ENCODE measurements at places on chromosomes 7 and 10.

DNA sequence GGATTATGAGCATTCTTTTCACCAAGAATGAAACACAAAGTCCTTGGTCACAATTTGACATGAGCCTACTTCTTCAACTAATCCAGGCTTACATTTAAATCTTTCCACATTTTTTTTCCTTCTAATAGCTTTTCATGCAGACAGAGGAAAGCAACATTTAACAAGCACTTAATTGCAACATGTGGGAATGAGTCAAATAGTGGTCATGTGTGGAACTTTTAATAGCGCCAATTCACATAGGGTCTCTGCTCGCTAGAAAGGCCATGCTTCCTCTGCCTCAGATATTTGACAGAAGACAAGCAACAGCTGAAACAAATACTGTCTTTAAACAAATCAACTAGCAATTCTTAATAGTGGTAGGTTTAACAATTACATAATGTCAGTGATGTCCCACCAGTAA is 285.9 kb upstream of the ETV1 start:
- H3K4me1 ChIP-seq, result no peaks in the 10 kb centered on the region
- no peak for DNase-seq
- H3K27me3 ChIP-seq, result no peaks in the 10 kb centered on the region
- no peak overlapping the region for H3K27ac ChIP-seq

DNA sequence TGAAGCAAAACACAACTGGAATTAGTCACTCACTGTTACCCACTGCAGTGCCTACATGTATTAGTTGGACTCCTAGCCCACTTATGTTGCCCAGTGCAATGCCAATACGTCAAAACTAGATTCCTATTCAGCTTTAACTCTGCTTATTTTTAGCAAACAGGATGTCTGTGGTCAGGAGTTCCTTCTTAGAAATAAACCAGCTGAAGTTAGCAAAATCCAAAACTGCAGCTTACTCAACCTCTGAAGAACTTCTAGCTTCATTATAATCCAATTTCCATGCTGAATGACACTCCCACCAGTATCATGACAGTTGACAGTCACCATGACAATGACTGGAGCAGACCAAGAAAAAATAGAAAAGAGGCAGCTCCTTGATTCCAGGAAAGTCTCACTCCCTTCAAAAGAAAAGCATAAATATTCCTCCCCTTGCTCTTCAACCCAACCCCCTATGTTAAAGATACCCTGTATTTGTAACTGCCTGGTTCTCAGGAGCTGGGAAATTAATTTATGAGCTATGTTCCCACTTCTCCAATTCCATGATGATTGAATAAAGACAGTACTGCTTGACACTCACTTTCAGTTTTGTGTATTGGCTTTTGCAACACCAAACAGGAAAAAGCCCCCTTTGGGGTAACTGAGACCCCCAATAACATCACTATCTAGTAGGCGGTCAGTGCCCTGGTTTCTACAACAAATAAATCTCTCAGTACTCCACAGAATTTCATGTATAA is 327.4 kb downstream of the SORCS1 start:
- no peak overlapping the region for H3K4me3 ChIP-seq
- H3K4me1 ChIP-seq, result peaks cover 15% of the 10 kb centered on the region
- H3K36me3 ChIP-seq, result no peaks in the 10 kb centered on the region
- peak; percentile 86 for DNase-seq

GRCh38 chr7:126462405-126462804 is 790.3 kb downstream of the GRM8 start:
- H3K4me3 ChIP-seq, result no peak overlapping the region
- H3K4me1 ChIP-seq, result no peaks in the 10 kb centered on the region
- H3K27me3 ChIP-seq, result no peaks in the 10 kb centered on the region
- no peak for DNase-seq
- no peaks in the 10 kb centered on the region for H3K36me3 ChIP-seq

- no peak for DNase-seq
- no peak overlapping the region for H3K27ac ChIP-seq
- no peaks in the 10 kb centered on the region for H3K27me3 ChIP-seq
- no peak overlapping the region for H3K4me3 ChIP-seq
Measured at GRCh38 chr7:80785961-80786536, 132.8 kb downstream of the SEMA3C start.

DNA sequence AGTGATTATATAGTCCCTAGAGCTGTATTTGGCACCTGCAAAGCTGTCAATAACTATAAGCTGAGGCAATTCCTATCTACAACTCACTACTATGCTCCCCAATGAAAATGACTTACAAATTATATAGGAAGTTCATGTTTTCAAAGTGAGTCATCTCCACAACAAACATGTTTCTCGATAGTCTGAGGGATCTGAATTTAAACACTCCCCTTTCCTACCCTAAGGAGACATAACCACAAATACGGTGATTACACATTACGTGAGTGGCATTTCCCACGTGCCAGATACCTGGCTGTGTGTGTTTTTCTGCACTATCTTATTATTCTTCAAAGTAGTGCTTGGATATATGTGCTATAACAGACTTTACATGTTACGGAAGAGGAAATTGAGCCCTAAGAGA is 122.5 kb upstream of the C1QL3 start:
- no peaks in the 10 kb centered on the region for H3K27me3 ChIP-seq
- no peak for DNase-seq
- H3K27ac ChIP-seq, result no peak overlapping the region

All from MM.1S (cell line).